ENCODE measurements at places on chromosomes 16 and 17.

GRCh38 chr16:24667244-24667764 lies 62.1 kb upstream of the TNRC6A start:
- DNase-seq, result no peak

DNA sequence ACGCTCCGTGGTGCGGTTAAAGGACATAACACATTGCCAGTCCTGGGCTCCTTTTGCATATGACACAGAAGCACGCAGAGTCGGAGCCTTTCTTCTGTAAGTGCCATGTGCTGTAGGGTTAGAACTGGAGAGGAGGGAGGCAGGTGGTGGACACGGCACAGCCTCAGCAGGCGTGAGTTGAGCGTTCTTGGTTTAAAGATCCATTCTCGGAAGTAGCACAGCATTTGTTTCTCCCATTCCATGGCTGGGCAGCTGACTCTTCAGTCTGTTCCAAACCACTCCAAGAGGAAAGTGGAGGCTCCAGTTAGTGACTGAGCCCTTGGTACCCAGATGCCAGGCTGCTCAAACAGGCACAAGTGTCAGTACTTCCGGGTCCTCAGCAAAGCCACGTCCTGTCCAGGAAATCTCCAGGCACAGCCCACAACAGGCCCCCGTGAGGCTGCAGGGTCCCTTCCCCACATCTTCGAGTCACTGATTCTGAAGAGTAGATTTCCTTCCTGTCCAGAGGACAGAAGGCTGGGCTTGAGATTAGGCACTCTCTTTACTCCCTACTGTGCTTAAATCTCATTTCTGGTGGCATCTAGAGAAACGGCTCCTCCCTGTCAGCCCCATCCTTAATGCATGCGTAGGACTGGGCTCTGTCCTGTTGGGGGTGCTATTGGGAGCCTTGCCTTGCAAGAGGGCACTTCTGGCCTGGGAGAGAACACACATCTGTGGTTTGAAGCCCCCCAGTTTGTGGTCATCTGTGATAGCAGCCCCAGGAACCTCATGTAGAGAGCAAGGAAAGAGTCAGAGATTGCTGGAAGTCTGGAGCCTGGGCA lies 39.6 kb upstream of the NAT9 start:
- no peak for DNase-seq

- peak; percentile 41 for DNase-seq
Measured at GRCh38 chr17:43169561-43170139, 1.4 kb upstream of the NBR1 start.

DNA sequence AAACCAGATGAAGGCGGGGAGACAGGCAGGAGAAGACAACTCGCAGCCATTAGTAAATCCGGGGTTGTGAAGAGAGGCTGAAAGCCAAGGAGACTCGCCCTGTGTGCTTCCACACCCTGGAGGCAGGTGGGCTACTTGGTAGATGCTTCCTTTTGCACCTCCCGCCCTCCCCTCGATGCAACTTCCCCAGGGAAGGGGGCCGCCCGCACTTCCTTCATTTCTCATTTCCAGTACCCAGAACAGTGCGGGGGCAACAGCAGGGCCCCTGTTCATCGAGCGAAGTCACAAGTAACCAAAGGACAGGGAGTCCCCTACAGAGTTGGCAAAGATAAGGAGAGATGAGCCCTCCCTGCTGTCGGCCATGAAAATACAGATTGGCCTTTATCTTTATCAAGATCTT lies 25.0 kb downstream of the CCDC40 start:
- DNase-seq, result no peak

- DNase-seq, result no peak
Measured at GRCh38 chr17:78892936-78893379, 10.0 kb downstream of the CEP295NL start.

- no peak for DNase-seq
Measured at GRCh38 chr17:42441371-42442195, 17.1 kb upstream of the ATP6V0A1 start.

DNA sequence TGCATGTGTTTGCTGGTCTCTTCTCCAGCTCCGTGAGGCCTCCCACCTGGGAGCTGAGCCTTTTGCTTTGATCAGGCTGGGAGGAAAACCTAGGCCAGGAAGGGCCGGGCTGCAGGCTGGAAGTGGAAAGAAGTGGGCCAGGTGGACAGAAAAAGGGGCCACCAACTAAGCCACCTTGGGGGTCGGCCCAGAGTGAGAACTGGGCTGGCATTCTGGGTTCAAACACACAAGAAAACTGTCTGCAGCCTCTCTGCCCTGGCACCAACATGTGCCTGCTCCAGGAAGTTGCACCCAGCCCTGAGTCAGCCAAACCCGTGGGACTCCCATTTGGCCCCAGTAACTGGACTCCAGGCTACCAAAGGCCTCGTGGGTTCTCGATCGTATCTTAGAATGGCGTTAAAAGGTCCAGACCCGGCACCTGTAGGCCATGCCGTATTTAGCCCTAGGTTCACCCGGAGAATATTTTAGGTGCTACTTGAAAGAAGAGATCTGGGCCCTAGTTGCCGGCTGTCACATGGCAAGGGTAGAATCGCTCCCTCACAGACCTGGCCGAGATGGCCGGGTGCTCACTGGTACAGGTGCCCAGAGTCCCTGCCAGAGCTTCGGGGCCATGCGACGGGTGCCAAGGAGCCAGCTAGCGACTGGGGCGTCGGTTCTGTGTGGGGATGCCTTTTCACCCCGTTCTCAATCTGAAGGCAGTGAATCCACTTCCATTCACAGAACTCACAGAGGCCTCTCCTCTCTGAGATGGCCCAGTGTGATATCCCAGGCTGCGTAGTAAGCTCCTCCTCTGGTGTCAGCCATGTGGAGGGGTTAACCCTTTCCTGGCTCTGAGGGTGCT lies 236.6 kb downstream of the MRTFB start:
- DNase-seq, result no peak

DNA sequence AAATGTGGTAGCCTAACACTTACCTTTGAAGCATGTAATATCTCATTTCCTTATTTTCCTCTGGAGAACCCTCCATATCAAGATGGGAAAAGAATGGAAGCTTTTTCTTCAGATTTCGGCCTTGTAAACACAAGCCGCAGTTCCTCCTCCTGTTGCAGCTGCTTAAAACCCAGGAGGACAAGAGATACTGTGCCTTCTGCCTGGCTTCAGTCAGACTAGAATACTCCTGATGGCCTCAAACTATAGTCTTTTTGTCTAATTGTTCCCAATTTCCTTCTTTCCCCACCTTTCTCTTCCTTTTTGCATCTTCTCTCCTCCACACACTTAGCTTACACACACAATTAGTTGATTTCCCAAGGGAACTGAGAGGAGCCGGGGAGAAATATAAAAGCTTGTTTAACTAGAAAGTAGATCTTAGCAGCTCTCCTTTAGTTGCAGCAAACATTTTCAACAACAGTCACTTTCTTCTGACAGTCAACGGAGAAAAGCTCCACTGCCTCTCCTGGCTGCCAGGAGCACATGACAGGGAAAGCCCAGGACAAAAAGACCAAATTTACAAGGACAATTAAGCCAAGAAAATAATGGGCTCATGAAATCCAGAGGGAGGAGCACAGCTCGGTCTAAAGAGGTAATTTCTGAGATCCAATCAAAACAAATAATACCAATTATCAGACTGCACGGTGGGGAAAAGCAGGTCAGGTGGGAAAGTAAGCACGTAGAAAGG lies 76.4 kb upstream of the C17orf78 start:
- no peak for DNase-seq
